NCI-H446 (cell line): ENCODE measurements at places on chromosomes 11 and 22.

DNA sequence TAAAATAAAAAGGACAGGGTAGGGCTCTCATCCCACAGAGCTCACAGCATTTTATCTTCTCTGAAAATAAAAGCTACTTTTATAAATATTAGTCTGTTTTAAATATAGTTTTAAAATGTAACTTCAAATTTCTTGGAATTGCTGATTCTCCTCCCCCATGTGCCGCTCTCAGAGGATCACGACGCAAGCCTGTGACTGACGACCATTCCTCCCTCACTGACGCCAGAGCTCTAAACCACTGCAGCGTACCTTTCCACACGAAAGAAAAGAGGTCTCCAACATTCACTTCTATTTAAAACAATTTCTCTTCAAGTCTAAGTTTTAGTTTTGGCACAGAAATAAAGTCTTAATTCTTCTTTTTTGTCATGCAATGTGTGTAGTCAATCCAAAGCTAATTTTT is 9.3 kb downstream of the TOLLIP start:
- no peak for DNase-seq

- no peak for DNase-seq
Measured at GRCh38 chr11:68298659-68299516, 13.5 kb upstream of the LRP5 start.

GRCh38 chr22:30276039-30276438 is 9.4 kb upstream of the OSM start:
- no peak for DNase-seq

- DNase-seq, result no peak
Measured at GRCh38 chr11:116478669-116479668, 293.8 kb downstream of the BUD13 start.

DNA sequence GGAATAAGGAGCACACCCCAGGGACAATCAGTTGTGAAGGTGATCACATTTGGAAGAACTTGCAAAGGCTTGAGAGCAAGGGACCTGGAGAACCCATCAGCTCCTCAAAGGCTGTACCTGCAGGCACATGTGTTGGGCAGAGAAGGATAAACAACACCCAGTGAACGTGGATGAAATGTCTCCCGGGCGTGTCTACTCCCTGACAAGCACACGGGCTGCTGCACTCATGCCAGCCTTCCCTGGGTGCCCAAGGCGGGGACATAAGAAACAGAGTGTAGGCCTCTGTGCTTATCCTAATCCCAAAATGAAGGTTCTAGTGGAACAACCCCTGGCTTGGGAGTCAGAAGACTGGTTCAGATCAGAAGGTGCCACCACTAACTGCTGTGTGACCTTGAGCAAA is 46.7 kb downstream of the DSCAML1 start:
- no peak for DNase-seq

GRCh38 chr11:130861283-130861682 is 55.0 kb downstream of the SNX19 start:
- DNase-seq, result no peak

DNA sequence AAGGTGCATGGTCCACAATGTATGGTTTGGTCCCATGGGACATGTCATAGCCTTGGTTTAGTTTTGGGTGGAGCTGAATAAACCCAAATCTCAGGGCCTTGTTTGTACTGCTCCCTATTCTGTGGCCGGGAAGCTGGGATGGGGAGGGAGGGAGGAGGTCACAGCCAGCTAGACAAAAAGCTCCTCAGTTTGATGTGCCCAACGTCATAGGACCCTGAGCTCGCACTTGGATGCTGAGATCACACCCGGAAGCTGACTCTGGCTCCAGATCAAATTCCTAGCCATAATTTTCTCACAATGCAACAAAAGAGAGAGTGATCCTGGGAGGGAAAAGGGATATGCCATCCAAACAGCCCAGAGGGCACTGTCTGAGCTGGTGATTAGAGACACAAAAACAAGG is 1.5 kb downstream of the HSPB2 start:
- DNase-seq, result no peak

DNA sequence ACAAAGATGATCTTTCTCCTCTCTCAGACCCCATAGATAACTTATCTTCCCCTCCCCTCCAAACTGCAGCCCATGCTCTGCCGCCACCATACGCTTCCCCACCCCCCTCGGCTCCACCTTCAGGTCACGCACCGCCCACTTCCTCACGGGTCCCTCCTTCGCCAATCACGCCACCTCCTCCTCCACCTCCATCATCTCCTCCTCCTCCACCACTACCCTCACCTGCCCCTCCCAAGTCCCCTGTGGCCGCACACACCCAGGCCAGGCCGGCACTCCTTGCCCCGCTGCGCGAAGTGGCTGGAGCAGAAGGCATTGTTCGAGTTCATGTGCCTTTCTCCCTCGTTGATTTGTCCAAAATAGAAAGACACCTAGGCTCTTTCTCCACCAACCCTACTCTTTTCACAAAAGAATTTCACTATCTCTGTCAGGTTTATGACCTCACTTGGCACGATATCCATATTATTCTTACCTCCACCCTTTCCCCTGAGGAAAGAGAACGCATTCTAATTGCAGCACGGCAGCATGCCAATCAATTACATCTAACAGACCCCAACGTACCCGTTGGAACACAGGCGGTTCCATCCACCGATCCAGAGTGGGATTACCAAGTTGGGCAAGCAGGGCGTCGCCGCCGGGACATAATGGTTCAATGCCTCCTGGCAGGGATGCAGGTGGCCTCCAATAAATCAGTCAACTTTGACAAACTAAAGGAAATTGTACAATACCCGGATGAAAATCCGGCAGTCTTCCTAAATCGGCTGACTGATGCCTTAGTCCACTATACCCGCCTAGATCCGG is 12.3 kb upstream of the OR56A3 start:
- DNase-seq, result no peak

GRCh38 chr22:45171830-45172229 is 8.1 kb downstream of the NUP50 start:
- DNase-seq, result no peak

DNA sequence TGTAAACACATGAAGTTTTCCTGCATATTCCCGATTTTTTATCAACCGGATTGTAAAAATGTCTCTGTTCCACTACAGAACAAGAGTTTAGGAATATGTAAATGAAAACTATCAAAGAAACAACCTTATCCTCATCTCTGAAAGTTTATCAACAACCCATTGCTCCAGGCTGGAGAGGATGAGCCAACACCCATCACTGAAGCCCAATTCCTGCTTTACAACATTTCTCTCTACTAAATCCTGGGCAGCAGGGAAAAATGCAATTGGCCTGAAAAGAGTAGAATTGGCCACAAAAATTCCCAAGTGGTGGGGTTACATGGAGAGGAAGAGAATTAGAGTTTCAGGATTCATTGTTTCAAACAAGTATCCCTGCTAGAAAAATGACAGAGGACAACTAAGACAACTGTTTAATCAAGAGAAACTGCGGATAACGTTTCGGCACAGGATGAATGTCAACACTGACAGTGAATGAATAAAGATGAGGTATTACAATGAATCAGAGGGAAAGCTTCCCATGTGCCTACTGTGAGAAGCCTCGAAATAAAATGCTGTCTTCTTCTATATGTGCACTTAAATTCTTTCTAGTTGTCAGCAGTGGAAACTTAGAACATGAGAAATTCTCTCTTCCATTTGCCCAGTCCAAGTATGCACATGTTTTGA is 317.3 kb upstream of the ANO3 start:
- no peak for DNase-seq
